ENCODE measurements at places on chromosomes 5 and 9.

- peak; percentile 68 for DNase-seq
Observed at GRCh38 chr9:110058304-110058953, 149.5 kb downstream of the C9orf152 start.

GRCh38 chr5:173501922-173502321, 114.5 kb downstream of the BOD1 start:
- DNase-seq: no peak

DNA sequence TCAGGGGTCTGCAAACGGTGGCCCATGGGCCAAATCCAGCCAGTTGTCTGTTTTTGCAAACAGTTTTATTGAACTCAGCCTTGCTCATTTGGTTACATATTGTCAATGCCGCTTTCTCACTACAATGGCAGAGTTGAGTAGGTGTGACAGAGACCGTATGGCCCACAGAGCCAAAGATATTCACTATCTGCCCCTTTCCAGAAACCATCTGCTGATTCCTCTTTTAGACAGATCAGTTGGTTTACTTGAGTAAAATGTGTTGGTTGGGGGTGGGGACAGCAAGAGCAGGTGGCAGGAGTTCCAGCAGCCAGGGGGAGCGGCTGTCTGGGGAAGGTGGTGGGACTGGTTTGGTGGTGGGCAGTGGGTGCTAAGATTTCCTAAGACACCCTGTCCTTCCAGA, 54.8 kb downstream of the COL27A1 start:
- no peak for DNase-seq

GRCh38 chr5:130687085-130687733, 477.8 kb downstream of the HINT1 start:
- no peak for DNase-seq

DNA sequence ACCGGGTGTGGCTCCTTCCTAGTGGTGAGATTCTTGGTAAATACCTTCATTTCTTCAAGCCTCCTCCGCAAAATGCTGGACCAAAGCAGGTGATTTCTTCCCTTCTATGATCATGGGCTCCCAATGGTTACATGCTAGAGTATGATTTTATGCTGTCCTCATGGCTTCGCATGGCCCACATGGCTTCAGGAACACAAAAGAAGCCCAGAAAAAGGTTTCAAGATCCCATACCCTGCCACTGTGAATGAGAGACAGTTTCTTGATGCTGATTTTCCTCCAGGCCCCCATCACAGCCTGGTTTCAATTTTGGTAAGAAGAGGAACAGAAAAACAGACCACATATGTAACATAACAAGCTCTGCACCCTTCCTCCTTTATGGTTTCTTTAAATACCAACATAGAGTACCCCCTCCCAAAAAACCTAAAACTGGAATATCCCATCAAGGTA, 2.4 kb upstream of the RXFP3 start:
- no peak for DNase-seq

GRCh38 chr5:83548581-83548980, 77.0 kb downstream of the VCAN start:
- DNase-seq: no peak

GRCh38 chr5:61130289-61130688, 32.0 kb downstream of the SMIM15 start:
- no peak for DNase-seq

DNA sequence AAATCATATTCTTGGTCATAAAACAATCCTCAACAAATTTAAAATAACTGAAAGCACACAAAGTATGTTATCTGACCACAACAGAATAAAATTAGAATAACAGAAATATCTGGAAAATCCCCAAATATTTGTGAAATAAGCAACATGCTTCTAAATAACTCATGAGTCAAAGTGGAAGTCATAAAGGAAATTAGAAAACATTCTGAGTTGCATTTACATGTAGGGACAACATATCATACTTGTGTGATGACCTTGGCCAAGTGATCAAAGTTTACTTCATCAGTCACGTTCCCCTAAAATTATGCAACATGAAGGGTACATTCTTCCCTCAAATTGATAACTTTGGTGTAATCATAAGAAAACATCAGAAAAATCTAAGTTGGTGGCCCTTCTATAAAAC, 64.7 kb downstream of the CSF2 start:
- no peak for DNase-seq

- DNase-seq: no peak
Observed at GRCh38 chr5:102678267-102679058, 76.6 kb upstream of the PAM start.

DNA sequence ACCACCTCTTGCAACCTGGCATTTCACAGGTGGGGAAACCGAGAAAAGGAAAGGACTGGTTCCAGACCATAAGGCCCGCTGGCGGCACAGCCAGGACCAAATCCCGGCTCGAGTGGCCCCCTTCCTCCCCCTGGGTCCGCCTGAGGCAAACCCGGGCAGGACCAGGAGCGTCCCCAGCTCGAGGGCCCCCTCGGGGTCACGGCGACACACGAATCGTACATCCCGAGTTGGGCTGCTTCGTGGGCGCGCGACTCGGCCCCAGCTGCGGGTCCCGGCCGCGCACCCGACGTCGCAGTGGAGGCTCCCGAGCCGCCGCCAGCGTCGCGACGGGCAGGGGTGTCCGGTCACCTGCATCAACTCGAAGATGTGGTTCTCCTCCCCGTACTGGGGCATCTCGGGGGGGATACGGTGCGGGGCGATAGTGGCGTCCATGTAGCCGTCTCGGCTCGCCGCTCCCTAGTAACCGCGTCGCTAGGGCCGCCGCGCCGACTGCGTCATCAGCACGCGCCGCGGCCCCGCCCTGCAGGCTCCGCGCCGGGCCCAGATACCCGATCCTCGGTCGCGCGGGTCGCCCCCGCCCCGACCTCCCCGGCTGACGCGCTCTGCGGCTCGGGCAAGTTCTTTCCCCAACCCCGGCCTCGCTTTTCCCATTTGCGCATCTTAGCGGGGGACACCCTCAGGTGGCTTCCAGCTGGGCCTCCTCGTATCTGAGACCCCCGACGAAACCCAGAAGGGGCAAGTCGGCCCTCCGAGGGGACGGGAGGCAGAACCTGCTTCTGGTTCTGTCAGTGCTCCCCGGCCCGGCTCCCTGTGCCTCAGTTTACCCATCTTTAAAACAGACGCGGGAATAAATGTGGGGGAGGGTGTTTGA, at the start of gene AK8:
AK8 (minus strand) TSS at position 461 of the 871 bp plus-strand sequence; CDS start at position 432, 29 bp downstream.
- DNase-seq: peak; percentile 71

- DNase-seq: no peak
Observed at GRCh38 chr5:62100201-62100600, 205.8 kb upstream of the KIF2A start.

- no peak for DNase-seq
Observed at GRCh38 chr9:134043531-134043988, 18.3 kb downstream of the BRD3OS start.

GRCh38 chr5:9468060-9468388, 77.9 kb downstream of the SEMA5A start:
- no peak for DNase-seq

GRCh38 chr5:17748201-17748600, 113.9 kb downstream of the TAF11L14 start:
- DNase-seq: no peak

DNA sequence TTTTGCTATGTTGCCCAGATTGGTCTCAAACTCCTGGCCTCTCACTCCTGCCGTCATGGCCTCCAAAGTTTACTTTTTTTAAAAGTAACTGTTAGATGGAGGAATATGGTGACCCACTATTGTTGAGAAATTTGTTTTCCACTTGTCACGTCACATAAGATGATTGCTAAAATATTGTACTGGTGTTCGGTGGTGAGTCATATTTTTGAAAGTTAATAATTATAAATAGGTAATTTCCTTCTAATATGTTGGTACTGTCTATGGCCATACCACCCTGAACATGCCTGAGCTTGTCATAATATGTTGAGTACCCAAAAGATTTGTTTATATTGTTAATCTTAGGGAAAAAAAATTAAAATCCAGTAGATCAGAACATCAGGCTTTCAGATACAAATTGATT, 22.6 kb downstream of the RMI1 start:
- no peak for DNase-seq

GRCh38 chr9:112647596-112647995, 70.3 kb downstream of the INIP start:
- DNase-seq: no peak

- no peak for DNase-seq
Observed at GRCh38 chr5:92518318-92518904, 1062.6 kb downstream of the NR2F1-AS1 start.

- DNase-seq: no peak
Observed at GRCh38 chr9:116941266-116941665, 254.2 kb downstream of the TRIM32 start.

DNA sequence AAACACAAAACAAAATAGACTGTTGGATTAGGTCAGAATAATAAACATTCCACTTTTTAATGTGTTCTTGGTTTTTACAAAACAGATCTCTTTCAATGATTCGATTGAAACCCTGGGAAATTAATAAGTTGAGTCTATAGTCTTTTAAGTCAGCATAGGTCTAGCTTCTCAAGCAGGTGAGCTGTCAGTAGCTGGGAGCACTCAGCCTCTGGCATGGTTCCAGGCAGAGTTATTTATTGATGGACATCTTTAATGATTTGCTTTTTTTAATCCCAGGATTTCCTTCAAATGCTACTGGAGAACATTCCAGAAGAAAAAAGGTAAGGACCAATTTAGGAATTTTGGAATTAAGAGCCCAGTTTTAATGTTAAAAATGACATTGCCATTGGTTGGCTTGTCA, 241.0 kb downstream of the AOPEP start:
- no peak for DNase-seq

DNA sequence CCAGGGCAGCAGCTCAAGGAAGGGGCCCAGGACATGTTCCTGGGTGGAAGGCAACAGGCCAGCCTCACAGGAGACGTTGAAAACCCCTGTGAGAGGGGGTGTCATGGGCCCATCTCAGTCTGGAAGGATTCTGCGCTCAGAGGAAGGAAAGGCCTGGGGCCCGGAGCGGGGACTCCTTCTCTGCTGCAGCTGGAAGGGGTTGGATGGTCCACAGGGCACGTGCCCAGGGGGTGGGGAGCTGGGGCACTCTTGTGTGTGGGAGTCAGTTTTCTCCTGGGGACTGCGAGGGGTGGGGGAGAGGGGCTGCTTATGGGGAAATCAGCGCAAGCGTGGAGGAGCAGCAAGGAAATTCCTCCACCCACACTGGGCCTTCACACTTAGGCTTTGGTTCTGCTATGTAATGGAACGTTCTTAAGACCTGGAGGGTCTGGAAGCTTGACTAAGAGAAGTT, 2.9 kb upstream of the LPCAT1 start:
- DNase-seq: no peak

DNA sequence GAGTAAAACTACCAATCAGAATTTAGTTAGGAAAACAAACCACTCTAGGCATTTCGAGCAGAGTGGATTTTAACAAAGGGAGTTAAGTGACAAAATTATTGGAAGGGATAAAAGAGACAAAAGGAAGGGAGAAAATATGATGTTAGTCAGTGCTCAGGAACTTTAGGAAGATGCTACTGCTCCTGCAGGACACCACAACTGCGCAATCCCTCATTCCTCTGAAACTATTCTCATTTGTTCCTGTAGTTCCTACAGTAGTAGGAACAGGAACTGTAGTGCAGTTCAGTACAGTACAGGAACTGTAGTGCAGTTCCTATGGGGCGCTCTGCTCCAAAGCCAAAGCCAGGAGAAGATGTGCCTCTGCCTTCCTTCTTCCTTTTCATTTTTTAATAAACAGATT, 29.9 kb upstream of the MEGF10 start:
- DNase-seq: no peak

- no peak for DNase-seq
Observed at GRCh38 chr9:119677811-119678505, 308.7 kb upstream of the BRINP1 start.

DNA sequence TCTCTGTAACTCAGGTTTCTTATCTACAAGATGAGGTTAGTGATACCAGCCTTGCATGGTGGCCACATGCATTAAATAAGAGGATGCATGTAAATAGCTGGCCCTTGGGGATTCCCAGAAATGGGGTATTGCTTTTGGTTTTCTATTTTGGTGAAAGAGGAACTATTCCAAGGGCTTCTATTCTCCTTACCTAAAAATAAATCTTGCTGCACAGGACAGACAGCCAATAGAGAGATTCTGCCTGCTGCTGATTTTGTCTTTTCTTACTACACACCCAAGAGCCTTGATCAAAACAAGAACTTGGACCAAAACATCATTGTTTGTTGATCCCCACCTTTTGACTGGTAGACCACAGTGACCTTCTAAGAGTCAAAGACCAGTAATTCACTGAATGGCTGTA, 161.8 kb downstream of the PJA2 start:
- no peak for DNase-seq

- no peak for DNase-seq
Observed at GRCh38 chr9:96323169-96323568, 21.2 kb upstream of the HSD17B3 start.

DNA sequence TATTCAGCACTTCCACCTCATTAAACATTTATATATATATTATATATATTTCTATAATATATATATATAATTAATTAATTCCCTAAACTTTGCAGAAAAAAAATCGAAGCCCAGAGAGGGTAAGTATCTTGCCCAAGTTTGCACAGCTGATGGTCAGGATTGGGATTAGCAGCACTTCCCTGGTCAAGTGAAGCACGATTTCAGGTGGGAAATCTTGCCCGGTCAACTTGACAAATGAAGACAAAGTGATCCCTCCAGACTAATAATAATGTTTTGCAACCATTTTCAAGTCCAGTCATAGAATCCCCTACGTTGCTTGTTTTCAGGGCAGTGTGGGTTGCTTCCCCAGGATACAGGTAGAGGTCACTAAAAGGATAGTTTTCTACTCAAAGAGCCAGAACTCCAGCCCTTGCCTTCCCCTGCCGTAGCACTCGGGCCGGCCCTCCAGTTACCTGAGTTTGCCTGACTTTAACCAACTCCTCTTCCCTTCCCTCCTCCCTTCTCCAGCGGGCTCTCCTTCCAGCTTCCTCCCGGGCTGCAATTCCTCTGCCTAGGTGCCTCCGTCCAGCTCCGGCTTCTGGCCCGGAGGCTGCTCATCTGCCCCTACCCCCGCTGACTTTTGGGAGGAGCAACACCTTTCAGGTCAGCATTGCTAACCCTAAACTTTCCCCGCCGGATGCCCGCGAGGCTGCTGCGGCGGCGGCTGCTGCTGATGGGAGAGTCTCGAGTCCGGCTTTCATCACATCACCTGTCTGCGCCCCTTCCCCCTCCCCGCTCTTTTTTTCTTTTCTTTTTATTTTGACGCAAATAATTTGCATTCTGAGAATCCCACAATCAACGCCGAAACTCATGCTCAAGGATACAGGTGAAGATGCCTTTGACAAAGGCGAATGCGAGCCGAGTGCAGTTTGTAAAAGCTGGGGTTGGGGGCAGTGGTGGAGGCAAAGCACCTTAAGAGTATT, 930 bp downstream of the PRLR start:
- DNase-seq: peak; percentile 4

All from activated CD4-positive, alpha-beta T cell treated with anti-CD3 and anti-CD28 coated beads, Interleukin-2, amount 50 U/mL, for 48 hours (primary cell).